HEK293T (cell line): ENCODE measurements at places on chromosomes 1 and 21.

- DNase-seq = no peak
Observed at GRCh38 chr1:28119556-28119955, 31.1 kb upstream of the EYA3 start.

DNA sequence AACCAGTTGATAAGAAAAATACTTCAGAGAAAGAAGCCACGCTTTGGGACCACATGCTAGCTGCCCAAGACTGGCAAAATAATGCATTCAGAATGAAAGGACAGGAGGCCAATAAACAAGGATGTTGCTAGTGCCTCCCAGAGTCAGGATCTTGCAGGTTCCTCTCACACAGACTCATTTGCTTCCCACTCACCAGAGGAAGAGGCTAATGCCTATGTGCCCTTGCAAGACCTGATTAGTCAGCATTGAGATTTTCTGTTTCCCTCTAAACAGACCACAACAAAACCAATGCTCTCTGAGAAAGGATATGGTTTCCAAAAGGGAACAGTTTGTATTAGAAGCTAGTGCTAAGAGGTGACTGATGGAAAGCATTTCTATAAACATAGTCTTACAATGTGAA, 85.7 kb downstream of the NRDC start:
- no peak for DNase-seq

DNA sequence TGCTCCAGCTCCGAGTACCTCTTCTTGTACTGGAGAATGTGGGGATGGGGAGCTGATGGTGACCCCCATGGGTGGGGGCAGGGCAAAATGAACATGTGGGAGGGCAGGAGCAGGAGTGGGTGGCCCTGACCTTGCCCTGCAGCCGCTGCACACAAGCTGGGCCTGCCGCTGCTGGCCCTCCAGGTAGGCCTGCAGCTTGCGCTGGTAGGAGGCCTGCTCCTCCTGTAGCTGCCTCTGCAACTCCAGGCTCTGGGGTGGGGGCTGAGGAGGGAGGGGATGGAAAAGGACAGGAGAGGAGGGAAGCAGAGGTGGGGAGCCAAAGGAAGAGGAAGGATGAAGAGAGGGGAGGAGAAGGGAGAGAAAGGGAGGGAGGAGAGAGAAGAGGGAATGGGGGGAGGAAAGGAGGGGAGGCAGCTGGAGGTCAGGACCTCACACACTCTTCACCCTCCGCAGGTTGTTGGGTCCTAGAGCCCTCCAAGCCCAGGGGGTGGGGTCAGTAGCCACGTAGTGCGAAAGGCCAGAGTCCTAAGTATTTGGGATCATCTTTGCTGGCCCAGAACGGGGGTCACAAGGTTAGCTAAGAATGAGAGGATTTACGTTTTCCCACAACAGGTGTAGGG, 22.9 kb downstream of the RNU1-1 start:
- DNase-seq = no peak

- DNase-seq = no peak
Observed at GRCh38 chr1:71610476-71610875, 529.6 kb upstream of the ZRANB2 start.

DNA sequence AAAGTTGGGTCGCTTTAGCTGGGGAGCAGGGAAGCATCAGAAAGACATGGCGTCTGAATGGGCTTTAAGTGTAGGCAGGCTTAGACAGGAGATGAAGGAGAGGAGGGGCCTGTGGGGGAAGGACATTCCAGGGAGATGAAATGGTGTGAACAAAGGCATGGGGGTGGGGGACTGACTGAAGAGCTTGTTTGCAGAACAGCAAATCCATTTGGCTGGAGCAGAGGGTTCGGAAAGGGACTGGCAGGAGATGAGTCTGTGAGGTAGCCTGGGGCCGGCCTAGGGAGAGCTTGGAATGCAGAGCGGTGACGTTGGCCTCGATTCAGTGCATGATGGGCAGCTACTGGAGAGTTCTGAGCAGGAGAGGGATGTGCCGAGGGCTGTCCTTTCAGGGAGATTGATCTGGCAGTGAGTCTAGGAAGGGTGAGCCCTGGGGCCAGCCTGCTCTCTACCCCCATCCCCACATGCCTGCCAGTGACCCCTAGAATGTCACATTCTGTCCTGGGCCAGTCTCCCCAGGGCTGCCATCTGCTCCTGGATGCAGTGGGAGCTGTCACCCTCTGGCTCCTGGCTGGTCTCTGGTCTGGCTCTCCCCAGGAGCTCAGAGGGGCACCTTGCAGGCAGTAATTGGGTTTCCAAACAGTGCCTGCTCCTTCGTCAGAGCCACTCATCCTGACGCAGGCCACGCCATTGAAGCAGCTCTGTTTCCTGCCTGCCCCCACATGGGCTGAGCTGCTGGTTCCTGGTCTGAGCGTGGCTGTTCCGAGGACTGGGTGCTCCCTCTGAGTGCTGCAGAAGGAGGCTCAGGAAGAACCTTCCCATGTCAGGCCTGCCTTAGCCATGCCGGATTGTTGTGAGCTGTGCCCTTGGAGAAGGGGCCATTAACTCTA, 22.3 kb upstream of the TMEM222 start:
- DNase-seq = no peak

GRCh38 chr1:213050745-213051126, 305 bp upstream of the RPS6KC1 start:
- no peak for DNase-seq

DNA sequence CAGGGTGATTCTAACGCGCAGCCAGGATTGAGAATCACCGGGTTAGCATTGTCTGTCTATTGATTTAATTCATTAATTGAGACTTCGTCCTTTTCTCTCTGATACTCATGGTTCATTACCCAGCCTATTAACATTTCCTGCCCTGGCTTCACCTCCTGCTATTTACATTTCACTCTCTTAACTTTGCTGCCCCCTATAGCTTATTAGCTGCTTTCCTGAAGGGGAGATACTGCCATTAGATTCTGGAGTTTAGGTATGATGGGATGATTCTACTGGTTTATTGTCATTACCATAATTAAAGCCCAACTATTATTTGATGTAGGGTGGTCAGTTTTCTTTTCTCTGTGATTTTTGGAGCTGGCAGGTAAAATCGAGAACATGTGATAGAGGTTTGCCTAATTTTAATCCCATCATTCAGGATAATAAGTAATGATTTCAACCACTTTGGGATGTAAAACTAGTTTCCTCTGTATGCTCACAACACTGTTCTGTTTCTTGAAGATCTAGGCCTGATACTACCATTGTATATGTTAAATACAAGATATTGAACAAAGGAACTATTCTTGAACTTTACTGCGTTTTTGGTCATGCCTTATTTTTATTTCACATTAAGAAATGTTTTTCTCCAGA, 6.4 kb downstream of the PPP2R5A start:
- peak; percentile 52 for DNase-seq

DNA sequence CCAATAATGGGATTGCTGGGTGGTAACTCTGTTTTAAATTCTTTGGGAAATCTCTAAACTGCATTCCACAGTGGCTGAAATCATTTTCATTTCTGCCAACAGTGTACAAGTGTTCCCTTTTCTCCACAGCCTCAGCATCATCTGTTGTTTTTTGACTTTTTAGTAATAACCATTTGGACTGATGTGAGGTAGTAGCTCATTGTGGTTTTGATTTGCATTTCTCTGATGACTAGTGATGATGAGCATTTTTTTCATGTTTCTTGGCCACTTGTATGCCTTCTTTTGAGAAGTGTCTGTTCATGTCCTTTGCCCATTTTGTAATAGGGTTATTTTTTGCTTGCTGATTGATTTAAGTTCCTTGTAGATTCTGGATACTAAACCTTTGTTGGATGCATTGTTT, 131.9 kb upstream of the B3GALT2 start:
- DNase-seq = no peak

DNA sequence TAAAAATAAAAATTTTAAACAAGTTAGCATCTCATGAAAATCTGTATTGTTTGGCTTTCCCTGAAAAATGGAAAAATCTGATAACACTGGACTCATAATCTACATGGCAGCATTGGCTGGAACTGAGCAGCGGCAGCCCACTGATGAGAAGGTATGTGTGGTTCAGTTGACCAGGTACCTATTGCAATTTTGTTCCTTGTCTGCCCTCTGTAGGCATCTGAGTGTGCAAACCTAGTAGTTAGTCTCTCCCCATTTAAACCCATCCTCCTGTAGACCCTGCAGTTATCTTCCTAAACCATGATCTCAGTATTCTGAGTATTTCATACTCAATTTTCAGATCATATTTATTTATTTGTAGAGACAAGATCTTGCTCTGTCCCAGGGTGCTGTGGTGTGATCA, 59.4 kb upstream of the SERBP1 start:
- peak; percentile 58 for DNase-seq

GRCh38 chr21:45613881-45614280, 29.6 kb upstream of the PCBP3 start:
- no peak for DNase-seq

GRCh38 chr1:24047110-24047477, 64.8 kb downstream of the MYOM3 start:
- no peak for DNase-seq

DNA sequence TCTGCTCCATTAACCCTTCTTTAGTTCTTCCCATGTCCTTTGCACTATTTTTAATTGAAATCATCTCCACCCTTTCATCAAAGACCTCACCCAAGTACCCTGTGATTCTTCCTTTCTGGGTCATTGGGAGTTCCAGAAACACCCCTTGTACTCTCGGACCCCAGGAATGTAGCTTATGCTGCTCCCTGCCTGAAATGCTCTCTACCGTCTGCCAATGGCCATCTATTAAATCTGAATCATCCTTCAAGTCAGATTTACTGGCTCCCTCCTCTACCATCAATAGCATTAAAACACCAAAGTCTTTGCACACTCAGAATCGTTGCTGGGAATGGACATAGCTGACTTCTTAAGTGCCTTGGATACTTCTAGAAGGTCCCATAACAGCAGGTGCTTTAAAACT, 73.2 kb upstream of the GADD45A start:
- DNase-seq = no peak

GRCh38 chr1:119873135-119874015, 22.9 kb downstream of the ADAM30 start:
- no peak for DNase-seq

- DNase-seq = no peak
Observed at GRCh38 chr21:16076465-16076864, 346.7 kb downstream of the USP25 start.

DNA sequence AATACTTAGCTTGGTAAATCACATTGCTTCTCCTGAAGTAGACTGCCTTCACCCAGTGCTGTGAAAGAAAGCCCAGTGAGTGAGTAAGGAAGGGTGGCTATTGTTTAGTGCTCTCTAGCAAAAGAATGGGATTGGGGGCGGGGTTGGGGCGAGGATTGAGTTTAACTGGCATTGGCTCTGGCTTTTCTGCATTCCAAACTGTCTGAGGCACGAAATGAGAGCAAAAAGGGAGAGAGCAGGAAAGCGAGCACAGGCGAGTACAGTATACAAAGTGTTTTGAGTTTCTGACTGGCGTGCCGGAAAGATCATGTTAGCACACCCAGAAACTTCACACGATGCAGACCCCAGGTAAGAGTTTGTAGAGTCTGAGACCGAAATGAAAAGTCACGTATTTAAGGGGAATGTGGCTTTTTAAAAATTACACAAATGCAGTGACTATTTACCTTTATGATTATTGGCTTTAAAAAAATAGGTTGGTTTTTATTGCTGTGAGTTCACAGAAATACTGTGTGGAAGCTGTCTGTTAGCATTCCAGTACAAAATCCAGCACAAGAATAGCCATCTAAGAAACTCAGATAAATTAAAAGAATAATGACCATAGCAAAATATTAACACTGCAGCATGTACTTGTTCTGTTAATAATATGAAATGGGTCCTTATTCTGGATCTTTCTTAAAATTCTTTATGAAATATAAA, 155.4 kb downstream of the CLEC20A start:
- DNase-seq = peak; percentile 9

DNA sequence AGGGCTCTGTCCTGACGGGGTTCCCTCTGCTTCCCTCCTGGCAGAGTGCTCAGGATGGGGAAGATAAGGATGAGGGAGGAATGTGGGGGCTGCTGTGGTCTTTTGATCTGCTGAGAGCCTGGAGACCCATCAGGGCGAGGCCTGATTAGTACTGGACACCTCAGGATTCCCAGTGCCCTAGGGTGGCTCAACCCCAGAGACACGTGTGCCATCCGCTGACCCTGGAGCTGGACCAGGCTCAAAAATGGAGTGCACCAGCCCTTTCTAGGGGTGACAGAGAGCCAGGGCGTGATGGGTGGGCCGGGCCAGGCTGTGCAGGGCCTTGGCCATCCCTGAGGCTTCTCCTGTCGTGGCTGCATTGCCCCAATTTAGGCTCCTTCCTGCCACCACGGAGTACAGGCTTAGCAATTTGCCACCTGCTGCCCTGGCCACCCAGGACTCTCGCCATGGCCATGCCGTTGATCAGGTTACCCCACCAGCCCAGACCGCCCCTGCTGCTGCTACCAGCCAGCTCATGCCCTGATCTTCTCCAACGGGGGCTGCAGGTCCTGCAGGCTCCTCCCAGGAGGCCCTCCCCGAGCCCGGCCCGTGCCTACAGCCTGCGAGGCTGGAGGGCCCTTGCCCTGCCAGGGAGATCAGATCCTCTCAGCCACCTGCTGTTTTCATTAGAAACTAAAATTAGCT, 9.5 kb downstream of the WNT4 start:
- no peak for DNase-seq

DNA sequence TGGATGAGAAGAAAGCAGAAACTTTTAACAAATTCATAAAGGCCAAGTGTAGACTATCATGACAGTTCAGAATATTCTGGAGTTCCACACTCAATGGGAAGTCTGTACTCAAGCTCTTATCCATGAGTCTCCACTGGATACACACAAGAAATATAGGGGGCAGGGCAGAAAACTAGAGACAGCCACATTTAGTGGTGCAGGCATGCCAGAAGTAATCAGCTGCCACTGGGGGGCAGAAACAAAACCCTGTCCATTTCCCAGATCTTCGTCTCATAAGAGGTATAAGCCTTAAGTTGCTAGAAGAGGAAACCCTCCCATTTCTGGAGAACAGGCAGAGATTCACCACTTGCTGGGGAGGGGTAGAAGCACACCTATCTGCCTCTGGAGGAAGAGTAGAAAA, 166.8 kb upstream of the GALNT2 start:
- no peak for DNase-seq

DNA sequence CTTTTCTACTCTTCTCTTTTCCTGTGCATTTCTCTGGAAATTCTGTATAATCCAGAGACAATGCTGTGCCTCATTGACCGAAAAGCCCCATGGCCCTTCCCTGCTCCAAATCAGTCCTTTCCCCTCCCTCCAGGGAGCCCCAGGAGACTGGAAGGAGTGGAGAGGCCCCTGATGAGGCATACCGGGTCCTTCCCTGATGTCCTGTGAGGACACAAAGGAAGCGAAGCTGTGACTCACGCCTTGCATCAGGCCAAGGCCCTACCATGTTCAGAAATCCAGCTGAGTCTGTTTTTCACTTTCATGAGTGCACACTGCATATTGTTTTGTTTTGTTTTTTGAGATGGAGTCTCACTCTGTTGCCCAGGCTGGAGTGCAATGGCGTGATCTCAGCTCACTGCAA, 38.7 kb upstream of the BECN2 start:
- DNase-seq = no peak
